ENCODE measurements at places on chromosomes 16 and 17. TPM values are rescaled to one million over a fixed set of nuclear protein-coding genes. Genes with fewer than 3 reads are reported as not detected.

DNA sequence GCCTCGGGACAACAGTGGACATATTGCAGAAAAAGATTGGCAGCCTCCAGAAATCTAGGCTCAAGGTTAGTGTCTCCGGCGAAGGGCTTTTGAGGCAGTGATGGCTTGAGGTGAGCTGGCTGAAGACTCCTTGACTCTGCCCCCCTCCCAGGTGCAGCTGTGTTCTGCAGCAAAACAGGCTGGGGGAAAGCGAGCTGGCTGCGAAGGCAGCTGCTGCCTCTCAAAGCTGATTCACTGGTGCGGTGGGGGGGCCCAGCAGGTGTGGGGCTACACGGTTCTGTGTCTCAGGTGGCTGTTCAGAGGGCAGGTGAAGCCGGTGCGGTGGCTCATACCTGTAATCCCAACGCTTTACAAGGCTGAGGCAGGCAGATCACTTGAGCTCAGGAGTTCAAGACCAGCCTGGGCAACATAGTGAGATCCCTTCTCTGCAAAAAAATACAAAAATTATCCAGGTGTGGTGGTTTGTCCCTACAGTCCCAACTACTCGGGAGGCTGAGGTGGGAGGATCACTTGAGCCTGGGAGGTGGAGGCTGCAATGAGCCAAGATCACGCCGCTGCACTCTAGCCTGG is 22.9 kb downstream of the C16orf96 start:
- no peak overlapping the region for H3K4me3 ChIP-seq
- no peak for ATAC-seq
- H3K4me1 ChIP-seq, result no peaks in the 10 kb centered on the region
- no peaks in the 10 kb centered on the region for H3K27me3 ChIP-seq
- H3K27ac ChIP-seq, result no peak overlapping the region

DNA sequence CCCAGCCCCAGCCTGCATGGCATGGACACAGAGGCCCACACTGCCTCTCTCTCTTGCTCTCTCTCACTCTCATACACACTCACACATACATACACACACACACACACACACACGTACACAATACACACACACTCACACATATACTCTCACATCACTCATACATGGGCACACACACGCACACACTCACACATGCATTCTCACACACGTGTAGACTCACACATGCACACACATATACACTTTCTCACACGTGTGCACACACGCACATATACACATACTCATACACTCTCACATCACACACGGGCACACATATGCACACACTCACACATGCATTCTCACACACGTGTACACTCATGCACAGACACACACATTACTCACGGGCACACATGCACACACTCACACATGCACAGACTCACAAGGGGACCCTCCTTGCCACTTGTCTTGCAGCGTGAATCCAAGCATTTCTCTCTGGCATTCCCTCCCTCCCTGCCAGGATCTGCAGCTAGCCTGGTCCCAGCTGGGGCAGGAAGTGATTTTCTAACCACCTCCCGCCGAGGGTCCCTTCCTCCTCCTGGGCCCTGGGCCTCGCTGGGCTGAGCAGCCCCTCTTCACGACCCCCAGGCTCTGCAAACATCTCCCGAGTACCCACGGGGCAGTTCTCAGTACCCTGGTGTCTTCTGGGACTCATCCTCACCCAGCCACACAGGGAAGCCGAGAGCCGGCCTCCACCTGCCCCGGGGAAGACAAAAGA is 37.5 kb downstream of the IL21R start:
- H3K27me3 ChIP-seq, result peaks cover 12% of the 10 kb centered on the region
- no peaks in the 10 kb centered on the region for H3K36me3 ChIP-seq
- H3K27ac ChIP-seq, result no peak overlapping the region

DNA sequence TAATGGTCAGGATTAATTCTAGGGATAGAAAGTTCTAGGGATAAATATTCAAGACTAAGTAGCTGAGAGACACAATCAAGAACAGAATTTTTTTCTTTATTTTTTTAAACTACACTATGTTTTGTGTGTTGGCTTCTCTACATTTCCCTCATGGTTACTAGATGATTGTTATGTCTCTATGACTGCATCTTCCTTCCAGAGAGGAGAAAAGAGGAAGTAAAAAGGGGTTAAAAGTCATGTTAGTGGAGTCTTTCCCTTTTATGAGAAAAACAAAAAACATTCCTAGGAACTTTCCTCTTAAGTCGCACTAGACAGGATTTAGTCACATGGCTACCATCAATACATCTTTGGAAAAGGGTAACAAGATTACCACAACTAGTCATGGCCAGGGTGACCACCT is 375.0 kb downstream of the KCNJ2 start:
- H3K4me3 ChIP-seq, result no peak overlapping the region
- no peak for ATAC-seq
- no peaks in the 10 kb centered on the region for H3K27me3 ChIP-seq
- no peaks in the 10 kb centered on the region for H3K4me1 ChIP-seq
- H3K27ac ChIP-seq, result no peak overlapping the region
- H3K36me3 ChIP-seq, result no peaks in the 10 kb centered on the region

DNA sequence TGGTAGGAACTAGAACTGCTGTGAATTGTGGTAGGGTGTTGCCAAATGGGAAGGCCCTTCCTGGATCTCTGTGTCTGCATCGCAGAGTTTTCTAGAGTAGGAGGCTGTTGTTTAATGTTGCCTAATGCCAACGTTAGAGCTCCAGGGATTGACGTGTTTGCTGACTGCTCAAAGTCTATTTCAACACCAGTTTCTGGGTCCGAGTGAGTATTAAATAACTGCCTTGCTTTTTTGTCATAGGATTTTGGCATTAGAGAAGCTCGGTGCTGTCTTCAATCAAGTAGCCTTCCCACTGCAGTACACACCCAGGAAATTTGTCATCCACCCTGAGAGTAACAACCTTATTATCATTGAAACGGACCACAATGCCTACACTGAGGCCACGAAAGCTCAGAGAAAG is 40.0 kb downstream of the SF3B3 start:
- no peak overlapping the region for H3K4me3 ChIP-seq
- H3K36me3 ChIP-seq, result peaks cover 100% of the 10 kb centered on the region
- H3K4me1 ChIP-seq, result no peaks in the 10 kb centered on the region
- no peak overlapping the region for H3K27ac ChIP-seq

GRCh38 chr17:77089124-77089490 is 51.7 kb upstream of the SEC14L1 start:
- H3K27me3 ChIP-seq, result peaks cover 14% of the 10 kb centered on the region
- H3K36me3 ChIP-seq, result no peaks in the 10 kb centered on the region
- H3K4me1 ChIP-seq, result no peaks in the 10 kb centered on the region
- ATAC-seq, result no peak

DNA sequence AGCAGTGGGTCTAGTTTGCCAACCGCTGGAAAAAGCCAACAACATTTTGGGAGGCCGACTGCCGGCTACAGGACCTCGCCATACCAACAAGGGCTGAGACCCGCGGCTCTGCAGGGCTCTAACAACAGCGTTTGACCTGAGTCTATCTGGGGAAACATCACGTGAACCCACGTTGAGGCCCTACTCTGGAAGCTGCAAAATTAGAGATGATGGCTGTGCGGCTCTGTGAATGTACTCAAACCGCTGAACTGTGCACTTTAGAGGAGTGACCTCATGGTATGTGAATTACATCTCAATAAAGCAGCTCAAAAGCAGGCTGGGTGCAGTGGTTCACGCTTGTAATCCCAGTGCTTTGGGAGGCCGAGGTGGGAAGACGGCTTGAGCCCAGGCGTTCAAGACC is 10.1 kb upstream of the CEP295NL start:
- peaks cover 48% of the 10 kb centered on the region for H3K4me1 ChIP-seq
- no peak overlapping the region for H3K27ac ChIP-seq
- ATAC-seq, result no peak
- H3K36me3 ChIP-seq, result no peaks in the 10 kb centered on the region
- H3K4me3 ChIP-seq, result no peak overlapping the region

- ATAC-seq, result no peak
- H3K27ac ChIP-seq, result no peak overlapping the region
- no peaks in the 10 kb centered on the region for H3K4me1 ChIP-seq
Observed at GRCh38 chr17:79152636-79153035, 78.0 kb downstream of the ENGASE start.

- H3K27ac ChIP-seq, result no peak overlapping the region
- no peaks in the 10 kb centered on the region for H3K27me3 ChIP-seq
- H3K4me3 ChIP-seq, result no peak overlapping the region
- ATAC-seq, result no peak
- peaks cover 74% of the 10 kb centered on the region for H3K36me3 ChIP-seq
Observed at GRCh38 chr17:42591411-42591810, 13.9 kb upstream of the PSMC3IP start.

- no peaks in the 10 kb centered on the region for H3K36me3 ChIP-seq
- no peak for ATAC-seq
- no peaks in the 10 kb centered on the region for H3K27me3 ChIP-seq
- H3K4me3 ChIP-seq, result no peak overlapping the region
- H3K4me1 ChIP-seq, result no peaks in the 10 kb centered on the region
Observed at GRCh38 chr16:86045591-86045971, 146.6 kb downstream of the IRF8 start.

Gene TEX14
- 0.13 TPM for total RNA-seq

Gene SENP3
- total RNA-seq, result 77.9 TPM
